Stimulated activated CD8-positive, alpha-beta memory T cell treated with anti-CD3 and anti-CD28 coated beads, Interleukin-4, amount 100 ng/mL, for 1 hour (primary cell): ENCODE measurements at places on chromosomes 1 and 21.

GRCh38 chr1:47742890-47743760 lies 254.1 kb downstream of the TRABD2B start:
- DNase-seq = no peak

- no peak for DNase-seq
Observed at GRCh38 chr1:213439703-213440102, 388.7 kb downstream of the RPS6KC1 start.

DNA sequence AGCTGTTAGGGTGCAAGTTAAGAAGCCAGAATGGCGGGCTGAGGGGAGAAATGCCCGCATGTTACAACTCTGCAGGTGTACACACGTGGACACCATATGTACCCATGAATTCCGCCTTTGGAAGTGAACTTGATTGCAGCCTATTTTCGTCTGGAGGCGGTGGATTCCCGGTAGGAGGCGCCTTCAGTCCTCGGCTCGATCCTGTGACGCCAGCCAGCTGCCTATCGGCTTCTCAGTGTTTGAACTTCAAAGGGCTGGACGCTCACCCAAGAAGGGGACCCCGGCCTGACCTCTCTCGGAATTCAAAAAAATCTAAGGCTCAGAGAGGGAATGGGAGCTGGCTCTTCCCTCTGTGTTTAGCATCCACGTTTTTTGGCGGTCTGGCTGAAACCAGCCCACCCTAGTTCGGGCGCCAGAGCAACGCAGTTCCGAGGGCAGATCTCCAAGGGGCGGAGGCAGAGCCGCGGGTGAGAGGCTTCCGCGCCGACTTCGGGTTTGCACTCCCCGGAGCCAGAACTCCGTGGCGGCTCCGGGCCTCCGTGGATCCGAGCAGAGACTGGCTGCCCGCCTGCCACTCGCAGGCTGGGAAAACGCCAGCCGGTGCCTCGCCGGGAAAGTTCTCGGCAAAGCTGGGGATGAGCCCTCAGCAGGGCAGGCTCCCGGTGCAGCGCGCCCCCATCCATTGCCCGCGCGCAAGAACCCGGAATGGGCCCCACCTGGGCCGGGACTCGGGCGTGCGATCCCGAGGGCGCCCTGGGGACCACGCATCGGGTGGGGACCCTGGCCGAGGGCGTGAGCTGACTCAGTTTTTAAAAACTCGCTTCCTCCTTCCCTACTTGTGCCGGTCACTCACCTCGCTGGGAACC lies 996 bp upstream of the TMEM51 start:
- DNase-seq = no peak

- DNase-seq = no peak
Observed at GRCh38 chr1:202553560-202554038, 156.7 kb downstream of the SYT2 start.

DNA sequence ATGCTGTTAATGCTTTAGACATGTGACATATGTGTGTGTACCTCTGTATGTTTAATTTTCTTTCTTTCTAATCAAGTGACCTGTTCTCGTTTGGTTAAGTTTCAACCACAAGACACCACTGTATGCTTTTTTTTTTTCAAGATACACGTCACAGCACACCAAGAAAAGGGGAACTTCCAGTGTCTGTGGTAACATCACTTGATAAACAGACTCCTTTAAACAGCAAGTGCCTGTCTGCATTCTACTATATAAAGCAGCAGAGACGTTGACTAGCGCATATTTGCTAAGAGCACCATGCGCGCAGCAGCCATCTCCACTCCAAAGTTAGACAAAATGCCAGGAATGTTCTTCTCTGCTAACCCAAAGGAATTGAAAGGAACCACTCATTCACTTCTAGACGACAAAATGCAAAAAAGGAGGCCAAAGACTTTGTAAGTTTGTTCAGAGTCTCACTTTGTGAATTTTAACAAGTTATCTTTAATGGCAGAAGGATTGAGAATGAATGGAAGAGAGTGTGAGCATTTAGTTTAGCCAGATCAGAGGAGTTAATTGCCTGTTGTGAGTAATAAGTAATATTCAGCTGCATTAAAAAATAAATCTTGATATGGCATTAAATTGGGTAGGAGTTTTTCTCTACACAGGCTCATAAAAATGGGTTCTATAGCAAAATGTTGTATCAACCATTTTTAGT lies at the start of gene RGS1:
RGS1 (plus strand) TSS at position 275 of the 691 bp plus-strand sequence; CDS start at position 295, 20 bp downstream.
- DNase-seq = peak; percentile 44

GRCh38 chr1:62462370-62462769 lies 25.5 kb downstream of the USP1 start:
- no peak for DNase-seq

DNA sequence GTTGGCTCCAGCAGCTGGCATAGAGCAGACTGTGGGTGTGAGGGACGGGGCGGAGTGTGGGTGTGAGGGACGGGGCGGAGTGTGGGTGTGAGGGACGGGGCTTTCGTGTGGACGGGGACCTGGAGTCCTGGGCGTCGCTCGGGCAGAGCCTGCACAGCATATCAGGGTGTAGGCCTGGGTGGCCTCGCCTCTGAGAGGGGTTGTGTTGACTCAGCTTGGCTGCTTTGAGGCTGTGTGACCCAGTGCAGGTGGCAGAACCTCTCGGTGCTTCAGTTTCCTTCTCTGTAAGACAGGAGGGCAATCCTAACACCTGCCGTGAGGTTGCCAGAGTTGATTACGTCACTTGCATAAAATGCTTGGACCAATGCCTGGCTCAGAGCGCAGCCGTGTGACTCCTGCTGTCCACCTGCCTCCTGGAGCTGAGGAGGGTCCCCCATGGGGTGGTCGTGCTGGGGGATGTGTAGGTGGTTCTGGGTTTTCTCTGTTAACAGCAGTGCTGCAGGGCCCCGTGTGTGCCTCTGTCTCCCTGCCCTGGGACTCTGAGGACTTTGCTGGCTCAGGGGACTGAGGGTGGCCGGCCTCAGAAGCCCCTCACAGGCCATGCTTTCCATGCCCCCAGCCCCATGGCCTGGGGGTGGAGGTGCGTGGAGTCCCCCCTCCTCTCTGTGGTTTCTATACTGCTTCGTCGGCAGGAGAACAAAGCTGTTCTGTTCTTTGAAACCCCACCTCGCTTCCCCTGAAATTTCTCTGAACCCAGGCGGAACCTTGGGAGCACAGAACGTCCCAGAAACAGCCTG lies 15.4 kb downstream of the PDXK start:
- no peak for DNase-seq

DNA sequence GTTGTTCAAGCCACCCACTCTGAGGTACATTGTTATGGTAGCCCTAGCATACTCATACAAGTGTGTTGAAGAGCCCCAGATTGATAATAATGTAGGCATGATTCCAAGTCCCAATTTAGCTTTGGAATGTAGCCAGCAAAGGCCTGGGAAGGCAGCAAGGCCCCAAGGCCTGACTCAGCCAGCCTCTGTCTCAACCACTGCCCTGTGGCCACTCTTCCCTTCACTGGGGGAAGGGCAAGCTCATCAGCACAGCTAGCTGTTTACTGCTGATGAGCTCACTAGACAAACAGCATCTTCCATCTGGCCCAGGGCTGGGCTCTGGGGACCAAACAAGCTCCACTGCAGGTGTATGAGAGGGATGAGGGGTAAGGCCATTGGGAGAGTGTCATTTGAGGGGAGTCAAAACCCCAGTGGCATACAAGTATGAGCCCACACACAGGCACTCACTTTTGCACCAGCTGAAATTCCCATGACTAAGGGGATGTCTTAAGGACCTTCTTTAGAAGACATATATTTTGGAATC lies 2.2 kb upstream of the IRF6 start:
- no peak for DNase-seq

DNA sequence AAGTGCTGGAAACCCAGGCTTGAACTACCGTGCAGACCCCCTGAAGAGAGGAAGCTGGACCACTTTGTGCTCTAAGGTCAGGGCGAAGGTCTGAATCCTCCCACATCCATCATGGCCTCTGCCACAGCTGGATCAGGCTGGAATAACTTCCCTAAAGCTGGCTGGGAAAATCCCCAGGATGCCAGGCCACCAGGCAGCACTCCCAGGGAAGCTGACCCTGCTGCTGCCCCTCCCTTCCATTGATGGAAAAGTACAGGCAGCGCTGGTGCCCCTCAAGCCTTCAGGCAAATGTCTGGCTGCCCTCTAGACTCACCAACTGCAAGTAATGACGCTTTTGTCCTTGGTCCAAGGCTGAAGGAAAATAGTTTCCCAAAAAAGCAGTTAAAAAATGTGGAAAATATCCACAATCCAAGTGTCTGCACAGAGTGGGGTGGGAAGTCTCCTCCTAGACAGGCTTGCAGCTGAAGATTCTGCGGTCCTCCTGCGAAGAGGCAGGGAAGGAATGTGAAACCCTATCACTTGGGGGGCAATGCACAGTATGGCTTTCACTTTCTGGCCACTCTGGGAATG lies 39.9 kb upstream of the TSPAN2 start:
- no peak for DNase-seq

DNA sequence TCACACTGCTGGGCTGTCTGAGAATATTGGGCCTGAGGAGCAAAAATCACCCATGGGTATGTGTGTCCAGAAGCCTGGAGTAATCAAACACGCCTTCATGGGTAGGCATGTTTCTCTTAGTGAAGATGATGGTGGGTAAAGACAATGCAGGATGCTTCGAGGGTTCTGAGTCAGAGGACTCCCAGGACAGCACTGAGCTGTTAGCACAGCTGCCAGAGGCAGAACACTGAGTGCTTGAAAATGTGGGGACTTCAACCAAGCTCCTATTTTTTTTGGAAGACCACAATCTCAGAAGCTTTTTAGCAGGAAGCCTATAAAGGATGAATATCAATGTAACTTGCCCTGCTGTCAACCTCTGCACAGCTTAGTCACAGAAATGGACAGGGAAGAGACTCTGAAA lies 7.9 kb upstream of the NT5C1A start:
- DNase-seq = no peak

DNA sequence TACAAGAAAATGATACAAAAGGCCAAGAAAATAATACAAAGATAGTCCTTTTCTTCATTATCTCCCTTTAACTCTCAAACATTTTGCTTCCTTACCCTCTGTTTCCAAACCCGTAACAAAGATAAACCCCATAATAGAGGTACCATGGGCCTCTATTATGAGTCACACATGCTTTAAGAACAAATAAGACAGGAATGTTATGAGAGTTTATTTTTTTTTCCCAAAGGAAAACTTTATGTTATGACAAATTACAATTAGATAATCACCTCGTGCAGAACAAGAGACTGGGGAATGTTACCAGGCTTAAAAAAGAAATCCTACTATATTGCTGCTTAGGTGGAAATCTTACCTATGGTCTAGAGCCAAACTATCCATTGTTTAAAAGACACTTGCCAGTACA lies 272.0 kb downstream of the BRINP3 start:
- DNase-seq = no peak

DNA sequence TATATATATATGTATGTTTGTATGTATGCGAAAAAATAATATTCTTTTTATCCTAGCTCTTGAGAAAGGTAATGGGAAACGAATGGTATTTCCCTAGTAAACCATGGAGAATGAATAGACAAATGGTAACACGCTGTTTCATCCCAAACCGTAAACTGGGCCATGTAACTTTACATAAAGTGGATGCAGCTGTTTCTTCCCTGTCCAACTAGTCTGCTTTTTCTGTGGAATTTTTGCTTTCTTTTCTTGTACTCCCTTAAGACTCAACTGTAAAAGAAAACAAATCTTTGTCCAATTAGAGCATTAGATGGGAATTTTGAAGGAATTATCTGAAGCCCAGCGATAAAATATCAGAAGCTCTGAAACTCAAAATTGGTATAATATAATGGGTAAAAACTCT lies 198.1 kb downstream of the NFIA start:
- no peak for DNase-seq

DNA sequence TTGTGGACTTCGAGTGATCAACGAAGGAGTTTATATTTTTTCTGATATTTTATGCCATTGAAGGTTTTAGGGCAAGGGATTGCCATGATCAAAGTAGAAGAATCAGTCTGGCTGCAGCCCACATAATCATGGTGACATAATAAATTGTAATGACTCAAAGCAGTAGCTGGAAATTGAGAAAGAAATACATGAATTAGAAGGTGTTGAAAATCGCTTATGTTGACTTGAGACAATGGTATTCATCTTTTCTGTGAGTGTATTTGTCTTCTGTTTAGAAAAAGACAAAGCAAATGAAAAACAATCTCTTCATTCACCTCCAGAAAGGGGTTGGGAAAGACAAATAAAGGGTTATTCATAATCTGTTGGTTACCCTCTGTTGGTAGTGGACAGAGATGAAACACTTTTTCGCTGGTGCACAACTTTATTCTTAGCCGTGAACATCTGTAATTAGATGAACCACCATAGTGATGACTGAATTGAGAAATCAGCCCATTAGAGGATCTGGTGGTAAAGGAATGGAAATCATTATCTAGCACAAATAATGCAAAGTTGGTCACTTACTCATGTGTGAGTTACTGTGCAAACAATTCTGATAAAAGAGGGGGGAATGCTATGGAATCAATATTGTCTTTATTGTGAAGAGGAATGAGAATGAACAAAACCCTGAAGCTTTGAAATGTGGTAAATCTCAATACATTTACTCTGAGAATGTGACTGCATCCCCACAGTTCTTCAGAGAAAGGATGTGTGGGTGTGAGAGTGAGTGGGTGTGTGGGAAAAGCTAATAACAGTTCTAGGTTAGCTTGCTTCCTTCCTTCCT lies 121.8 kb downstream of the NTNG1 start:
- DNase-seq = no peak

DNA sequence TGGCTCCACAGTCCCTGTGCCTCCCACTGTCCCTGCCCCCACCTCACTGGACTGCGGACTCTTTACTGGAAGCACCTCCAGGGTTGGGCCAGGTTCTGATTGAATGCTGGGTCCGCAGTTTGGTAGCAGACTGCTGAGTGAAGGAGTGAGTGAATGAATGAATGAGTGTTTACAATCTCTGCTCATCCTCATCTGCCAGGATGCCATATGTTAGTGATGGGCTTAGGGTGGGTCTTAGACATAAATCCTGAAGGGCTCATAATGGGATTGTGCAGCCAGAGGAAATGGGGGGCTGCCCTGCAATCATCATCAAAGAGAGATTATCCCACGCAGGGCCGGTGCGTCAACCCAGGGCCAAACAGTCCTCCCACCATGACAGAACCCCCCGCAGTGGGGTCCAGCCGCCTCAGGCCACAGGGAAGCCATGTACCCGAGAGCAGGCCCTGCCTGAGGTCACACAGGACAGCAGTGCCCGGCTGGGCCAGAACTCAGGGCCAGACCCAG lies 26.1 kb downstream of the SLC1A7 start:
- no peak for DNase-seq

DNA sequence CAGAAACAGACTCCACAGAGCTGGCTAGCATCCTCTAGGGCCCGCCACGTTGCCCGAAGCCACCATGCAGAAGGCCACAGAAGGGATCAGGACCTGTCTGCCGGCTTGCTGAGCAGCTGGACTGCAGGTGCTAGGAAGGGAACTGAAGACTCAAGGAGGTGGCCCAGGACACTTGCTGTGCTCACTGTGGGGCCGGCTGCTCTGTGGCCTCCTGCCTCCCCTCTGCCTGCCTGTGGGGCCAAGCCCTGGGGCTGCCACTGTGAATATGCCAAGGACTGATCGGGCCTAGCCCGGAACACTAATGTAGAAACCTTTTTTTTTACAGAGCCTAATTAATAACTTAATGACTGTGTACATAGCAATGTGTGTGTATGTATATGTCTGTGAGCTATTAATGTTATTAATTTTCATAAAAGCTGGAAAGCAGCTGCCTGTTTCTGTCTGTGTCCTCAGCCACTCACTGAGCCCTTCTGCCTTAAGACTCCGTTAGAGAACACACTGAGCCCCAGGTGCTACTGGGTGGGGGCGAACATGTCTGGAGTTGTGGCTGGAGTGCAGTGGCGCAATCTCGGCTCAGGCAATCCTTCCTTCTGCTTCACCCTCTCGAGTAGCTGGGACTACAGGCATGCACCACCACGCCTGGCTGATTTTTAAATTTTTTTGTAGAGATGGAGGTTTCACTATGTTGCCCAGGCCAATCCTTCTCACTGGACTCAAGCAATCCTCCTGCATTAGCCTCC lies 14.8 kb downstream of the MFSD2A start:
- DNase-seq = no peak

- DNase-seq = no peak
Observed at GRCh38 chr1:203631349-203631748, 4.7 kb downstream of the ATP2B4 start.
